CD4-positive, alpha-beta T cell treated with Interferon alpha-2 for 1 hour (primary cell): ENCODE measurements at places on chromosomes 13 and 19.

DNA sequence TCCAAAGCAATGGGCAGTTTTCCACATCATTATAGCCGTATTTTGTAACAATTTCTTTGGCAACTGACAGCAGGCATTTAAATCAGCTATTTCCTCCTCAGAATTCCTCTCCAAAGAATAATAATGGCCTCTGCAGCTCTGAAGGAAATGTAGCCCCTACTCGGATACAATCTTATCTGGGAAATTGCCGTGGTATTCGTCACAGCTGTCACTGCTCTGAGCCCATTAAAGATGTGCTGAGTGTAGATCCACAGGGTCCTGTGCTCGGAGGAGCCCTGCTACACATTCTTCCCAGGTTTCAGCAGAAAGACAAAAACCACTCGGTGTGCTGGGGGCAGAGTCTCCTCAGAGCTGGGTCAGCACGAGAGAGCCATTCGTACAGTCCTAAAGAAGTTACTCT is 33.1 kb downstream of the MZT1 start:
- no peak for DNase-seq

GRCh38 chr19:22945560-22945959 is 57.4 kb downstream of the ZNF728 start:
- DNase-seq = no peak

GRCh38 chr13:41137241-41137640 is 4.6 kb upstream of the KBTBD6 start:
- no peak for DNase-seq

DNA sequence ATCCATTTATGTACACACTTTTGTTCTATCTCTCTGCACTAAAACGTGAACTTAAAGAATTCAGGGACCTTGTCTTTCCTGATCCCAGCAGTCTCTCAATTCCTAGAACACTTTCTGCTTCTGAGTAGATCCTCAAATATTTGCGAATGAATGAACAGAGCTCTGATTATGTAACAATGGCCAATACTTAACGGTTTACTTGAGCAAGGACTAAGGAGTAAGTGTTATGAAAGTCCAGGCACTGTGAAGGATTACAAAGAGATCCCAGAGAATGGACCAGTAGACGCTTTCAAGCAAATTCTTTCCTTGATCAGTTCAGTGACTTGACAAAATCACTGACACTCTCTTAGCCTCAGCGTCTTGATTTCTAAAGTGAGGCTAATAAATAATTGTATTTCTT is 514.5 kb upstream of the KLHL1 start:
- no peak for DNase-seq

GRCh38 chr13:103883164-103883563 is 816.9 kb upstream of the SLC10A2 start:
- no peak for DNase-seq

GRCh38 chr13:106373989-106374572 is 161.4 kb downstream of the EFNB2 start:
- no peak for DNase-seq

DNA sequence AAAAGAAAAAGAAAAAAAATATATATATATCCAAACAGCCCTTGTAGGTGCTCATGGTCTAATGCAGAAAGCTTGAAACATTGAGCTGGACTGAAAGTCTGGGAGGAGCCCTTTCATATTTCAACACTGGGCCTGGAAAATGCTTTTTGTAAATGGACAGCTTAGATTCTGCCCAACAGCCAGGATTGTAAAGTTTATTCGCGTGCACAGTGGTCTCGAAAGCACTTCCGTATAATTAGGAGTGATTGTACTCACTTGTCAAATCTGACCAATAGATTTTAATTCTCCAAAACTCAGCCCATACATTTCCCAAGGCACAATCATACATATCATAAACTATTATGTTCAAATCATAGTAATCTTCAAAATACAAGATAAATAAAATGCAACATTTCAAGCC is 260.1 kb downstream of the COL4A1 start:
- DNase-seq = no peak

GRCh38 chr13:49357694-49358093 is 86.2 kb downstream of the CAB39L start:
- DNase-seq = no peak

- DNase-seq = no peak
Observed at GRCh38 chr13:112012705-112013085, 54.3 kb upstream of the SOX1 start.

- DNase-seq = no peak
Observed at GRCh38 chr19:11390359-11390758, 6.2 kb upstream of the EPOR start.

- no peak for DNase-seq
Observed at GRCh38 chr13:93226623-93227279, at the start of gene GPC6. Gene GPC6 (plus strand): TSS chr13:93226807.

DNA sequence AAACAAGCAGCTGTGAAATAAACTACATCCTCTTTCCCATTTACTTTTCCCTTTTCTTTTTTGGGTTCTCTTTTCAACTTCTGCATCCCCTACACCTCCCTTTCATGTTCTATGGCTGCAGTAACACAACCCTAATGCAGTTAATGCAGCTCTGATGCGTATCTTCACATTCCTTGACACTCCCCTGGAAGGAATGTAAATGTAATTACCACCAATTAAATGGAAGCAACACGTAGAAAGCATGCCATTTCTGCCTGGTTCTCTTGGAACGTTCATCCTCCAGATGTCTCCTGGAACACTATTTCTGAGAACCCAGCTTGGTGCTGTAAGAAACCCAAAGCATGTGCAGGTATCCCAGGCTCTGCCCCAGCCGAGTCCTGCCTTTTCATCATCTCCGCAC is 166.8 kb upstream of the FREM2 start:
- no peak for DNase-seq

DNA sequence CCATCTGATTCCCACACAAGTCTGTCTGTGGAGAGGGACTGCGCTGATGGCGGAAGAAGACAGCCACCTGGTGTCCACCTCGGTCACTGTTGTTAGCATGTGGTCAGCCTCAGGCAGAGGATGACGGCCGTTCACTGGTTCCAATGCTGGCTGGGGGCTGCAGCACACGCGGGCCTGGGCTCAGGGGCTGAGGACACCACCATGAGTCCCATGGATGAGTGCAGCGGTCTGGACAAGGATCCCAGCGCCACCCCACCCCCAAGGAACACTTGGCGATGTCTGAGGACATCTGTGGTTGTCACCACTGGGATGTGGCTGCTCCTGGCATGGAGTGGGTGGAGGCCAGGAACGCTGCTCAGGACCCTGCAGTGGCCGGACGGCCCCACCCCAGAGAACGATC is 10.9 kb downstream of the DPP9 start:
- no peak for DNase-seq
